ENCODE measurements at places on chromosomes 11 and 22.
A peak's percentile ranks its signal among the peaks of the same experiment; 100 is the strongest.

- DNase-seq, result no peak
Observed at GRCh38 chr22:23243006-23243573, 62.8 kb downstream of the BCR start.

DNA sequence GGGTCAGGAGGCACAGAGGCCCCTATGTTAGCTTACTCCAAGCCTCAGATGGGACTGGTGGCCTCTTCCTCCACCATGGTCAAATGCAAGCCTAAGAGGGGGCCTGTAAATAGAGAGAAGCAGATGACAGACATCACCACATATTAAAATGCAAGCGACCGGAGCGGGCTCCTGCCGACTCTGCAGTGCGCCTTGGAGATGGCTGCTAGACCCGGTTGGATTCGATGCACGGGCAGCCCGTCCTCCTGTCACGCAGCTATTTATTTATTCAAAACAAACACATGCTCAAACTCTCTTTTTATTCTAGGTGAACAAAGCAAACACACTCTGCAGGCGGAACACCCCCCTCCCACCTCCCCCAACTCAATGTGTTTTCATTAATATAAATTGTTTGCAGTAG, 208.0 kb downstream of the DSCAML1 start:
- no peak for DNase-seq

DNA sequence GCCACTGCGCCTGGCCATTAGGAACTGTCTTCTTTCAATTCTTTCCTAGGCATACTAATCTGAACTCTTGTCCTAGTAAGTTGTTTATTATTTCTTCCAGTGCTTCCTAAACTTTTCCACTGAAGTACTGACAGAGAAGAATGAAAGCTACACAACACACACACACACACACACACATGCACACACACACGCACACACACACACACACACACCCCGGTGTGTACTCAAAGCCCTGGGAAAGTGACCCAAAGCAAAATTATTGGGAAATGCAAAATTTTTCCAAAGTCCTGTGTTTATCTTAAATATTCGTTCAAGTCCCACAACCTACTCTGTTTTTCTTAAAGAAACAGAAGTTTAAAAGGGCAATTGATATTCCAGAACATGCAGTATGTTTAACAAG, 19.4 kb upstream of the SIK2 start:
- DNase-seq, result no peak

GRCh38 chr11:59698506-59698905, 15.1 kb downstream of the OR10V1 start:
- no peak for DNase-seq

GRCh38 chr11:15216678-15217077, 102.0 kb downstream of the INSC start:
- DNase-seq, result no peak

- peak; percentile 17 for DNase-seq
Observed at GRCh38 chr11:84292006-84292405, 1005.8 kb upstream of the CCDC90B start.

DNA sequence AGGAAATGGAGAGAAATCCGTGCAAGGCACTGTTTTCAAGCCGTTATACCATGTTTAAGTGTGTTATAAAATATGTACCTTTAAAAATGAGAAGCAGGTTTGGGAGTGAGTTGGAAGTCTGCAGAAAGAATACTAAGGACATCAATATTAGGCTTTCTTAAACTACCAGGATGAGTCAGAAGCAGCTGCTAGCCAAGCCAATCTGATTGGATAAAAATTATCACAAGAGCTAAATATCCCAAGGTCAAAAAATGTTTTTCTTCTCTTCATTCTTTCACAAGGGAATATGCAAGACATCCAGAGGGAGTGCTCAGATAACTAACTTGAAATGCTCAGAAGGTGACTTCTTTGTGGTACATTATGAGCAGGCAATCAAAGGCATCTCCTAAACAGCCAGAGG, 19.3 kb upstream of the CKAP5 start:
- peak; percentile 23 for DNase-seq

- DNase-seq, result no peak
Observed at GRCh38 chr11:111123463-111124398, 121.8 kb upstream of the POU2AF2 start.

DNA sequence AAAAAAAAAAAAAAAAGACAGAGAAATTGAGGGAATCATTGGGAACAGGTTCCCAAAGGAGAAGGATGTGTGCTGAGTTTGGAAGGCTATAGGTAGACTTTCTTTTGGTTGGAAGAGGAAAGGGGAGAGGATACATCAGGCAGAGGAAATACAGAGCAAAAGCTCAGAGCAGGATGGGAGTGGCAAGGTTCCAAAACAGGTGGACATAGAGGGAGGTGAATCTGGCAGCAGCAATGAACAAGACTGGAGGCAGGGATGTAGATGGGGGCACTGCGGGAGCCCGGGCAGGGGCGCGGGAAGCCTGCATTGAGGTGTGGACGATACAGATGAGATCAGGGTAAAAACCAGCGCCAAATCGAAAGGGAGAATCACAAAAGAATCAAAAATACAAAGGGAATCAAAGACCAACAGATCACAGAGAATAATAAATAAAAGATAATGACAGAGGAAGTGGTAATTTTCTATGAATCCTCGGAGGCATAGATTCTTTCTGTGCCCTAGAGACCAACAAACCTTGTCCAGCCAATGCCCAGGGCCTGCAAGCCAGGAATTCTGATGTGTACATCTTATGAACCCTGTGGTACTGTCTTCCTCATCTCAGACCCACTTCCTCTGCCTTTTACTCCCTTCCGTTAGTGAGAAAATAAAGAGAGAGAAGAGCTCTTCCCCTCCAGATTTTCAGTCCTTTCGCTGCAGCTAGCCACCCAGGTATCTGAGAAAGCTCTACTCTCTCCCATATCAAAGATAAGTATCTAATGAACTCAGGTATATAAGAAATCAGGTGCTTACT, 70.3 kb downstream of the SLC1A2 start:
- DNase-seq, result no peak

- DNase-seq, result no peak
Observed at GRCh38 chr11:86673872-86674750, 1.7 kb upstream of the ME3 start.

DNA sequence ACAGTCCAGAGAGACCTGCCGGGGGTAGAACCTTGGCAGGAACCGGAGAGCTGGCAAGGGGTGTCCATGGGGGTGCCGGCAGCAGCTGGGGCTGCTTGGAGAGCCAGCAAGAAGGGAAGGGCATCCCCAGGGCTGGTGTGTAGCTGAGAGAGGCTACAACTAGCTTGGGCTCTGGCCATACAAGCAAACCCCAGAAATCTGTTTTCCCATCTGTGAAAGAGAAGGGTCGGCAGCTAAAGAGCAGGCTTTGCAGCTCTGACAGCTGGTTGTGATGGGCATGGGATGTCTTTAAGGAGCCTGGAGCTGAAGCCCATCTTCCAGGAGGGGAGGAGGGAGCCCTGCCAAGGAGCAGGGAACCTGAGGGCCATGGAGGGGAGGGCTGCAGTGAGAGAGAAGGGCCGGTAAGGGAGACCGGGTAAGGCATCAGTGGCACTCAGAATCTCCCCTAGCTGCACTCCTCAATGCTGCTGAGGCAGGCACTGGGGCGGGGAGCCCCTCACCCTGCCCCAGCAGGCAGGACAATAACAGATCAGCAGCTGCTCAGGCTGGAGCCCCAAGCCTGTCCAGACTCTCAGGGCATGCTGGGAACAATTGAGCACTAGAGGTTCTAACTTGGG, 3.9 kb downstream of the CHST1 start:
- no peak for DNase-seq

DNA sequence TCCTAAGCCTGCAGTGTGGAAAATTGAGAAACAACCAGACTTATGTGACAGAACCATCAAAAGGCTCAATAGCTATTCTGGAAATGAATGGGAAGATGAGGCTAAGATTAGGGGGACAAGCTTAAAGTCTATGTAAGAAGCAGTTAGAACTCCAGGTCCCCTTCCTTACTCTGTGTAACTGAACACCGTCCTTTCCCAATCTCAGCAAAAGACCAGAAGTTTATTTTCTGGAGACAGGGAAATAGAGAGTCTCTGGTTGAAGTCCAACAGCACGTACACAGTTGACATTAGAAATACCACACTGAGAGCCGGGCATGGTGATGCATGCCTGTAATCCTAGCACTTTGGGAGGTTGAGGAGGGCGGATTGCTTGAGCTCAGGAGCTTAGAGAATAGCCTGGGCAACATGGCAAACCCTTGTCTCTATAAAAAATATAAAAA, 93.9 kb downstream of the CD44 start:
- no peak for DNase-seq

DNA sequence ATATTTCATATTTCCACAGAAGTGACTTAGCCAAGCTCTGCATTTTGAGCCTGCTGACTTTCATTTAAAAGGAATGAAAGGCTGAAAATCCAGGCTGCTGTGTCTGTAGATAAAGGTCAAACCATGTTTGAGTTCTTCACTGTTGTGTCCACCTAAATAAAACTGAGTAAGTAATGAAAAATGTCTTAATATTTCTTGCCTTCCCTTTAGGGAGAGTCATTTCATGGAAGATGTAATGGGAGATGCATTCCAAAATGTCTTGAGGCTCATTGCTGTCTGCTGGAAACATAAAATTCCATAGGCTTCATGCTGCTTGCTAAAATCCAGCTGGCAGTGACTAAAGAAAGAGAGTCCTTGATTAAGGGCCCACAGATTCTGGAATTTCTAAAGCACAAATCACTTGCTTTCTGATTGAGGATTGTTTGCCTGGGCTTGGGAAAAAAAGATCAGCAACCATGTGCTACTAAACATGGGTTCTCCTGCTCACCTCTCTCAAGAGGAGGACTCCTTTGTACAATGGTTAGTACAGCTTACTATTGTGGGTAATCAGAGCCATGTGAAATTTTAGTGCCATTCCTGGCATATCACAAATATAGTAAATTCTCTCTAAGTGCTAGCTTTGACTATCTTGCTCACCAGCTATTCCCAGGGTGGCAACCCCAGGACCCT, 56.9 kb downstream of the PANX1 start:
- peak; percentile 88 for DNase-seq

- no peak for DNase-seq
Observed at GRCh38 chr22:39446239-39446721, 10.5 kb upstream of the MGAT3 start.

DNA sequence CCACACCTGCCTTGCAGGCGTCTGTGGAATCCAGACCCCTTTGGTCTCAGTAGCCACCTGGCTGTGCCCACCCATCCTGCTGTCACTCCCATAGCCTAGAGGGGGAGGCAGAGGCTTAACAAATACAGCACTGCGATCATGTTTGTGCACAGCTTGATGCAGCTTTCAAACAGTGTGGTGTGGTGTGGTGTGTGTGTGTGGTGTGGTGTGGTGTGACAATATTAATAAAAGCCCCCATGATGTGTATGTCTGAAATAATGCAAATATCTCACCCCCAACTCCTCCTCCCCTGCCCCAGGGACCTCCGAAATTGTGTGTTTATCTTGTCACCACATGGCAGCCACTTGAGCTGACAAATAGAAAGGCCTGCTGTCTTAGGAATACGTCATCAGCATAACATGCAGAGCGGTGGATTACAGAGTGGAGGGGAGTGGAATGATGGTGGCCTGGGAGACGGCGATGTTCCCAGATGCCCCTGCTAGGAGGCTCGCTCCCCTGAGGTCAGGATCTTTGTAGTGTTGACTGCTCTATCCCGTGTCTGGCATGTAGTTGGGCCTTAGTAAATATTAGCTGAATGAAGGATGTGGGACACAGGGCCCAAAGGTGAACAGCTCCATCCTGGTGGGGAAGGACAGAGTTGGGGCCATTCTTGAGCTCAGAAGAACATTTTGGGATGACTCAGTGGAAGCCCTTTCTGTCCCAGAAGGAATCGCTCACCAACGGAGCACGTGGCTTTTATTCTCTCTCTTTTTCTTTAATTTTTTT, 2.8 kb downstream of the PDXP start:
- peak; percentile 52 for DNase-seq

- DNase-seq, result no peak
Observed at GRCh38 chr11:68136866-68137265, 15.7 kb upstream of the CHKA start.

GRCh38 chr11:16252373-16252772, 104.0 kb downstream of the SOX6 start:
- DNase-seq, result no peak

- no peak for DNase-seq
Observed at GRCh38 chr22:20194681-20195593, 44.1 kb upstream of the CCDC188 start.

- no peak for DNase-seq
Observed at GRCh38 chr22:49657275-49657973, 170.2 kb downstream of the BRD1 start.

DNA sequence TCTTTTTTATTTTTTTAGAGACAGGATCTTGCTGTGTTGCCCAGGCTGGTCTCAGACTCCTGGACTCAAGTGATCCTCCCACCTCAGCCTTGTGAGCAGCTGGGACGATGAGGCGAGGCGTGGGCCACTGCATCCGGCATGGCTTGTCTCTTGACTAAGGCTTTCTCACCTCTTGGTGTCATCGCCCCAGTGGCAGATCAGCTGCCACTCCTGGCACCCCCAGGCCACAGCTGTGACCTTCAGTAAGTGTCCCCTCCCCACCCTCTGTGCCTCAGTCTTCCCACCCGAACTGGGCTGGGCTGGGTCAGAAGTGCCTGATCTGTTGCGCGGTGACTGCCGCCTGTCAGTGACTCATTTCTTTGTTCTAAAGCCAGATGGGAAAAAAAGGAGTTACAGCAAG, 3.6 kb downstream of the SYNGR1 start:
- no peak for DNase-seq

DNA sequence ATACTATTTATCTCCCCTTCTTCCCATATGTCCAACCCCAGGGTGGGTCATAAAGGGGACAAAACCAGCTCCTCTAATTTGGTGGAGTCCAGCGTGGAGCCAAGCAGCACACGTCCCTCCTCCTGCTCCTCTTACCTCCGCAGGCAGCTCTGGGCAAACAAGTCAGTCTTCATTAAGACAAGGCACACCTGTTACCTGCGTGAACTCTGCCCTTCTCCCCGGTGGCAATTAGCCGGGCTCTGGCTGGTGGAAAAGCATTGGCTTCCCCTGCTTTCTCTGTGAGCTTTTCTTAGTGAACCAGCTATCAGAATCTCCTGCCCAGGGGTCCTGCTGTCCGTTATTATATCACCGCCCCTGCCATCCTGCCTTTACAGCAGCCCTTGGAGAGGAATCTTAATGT, 418.7 kb upstream of the CADM1 start:
- no peak for DNase-seq

DNA sequence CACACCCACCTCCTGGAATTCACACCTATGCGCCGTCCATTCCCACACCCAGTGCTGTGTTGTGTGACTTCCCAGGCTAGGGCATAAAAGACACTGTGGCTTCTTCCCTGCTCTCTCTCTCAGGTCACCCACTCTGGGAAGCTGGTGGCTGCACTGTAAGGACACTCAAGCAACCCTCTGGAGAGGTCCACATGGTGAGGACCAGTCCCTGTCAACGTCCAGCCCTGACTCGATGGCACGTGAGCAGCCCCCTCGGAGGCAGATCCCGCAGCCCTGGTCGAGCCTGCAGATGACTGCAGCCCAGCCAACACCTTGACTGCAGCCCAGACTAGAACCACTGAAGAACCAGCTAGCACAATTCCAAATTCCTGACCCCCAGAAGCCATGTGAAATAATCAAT, 16.2 kb downstream of the CBX7 start:
- DNase-seq, result no peak

- no peak for DNase-seq
Observed at GRCh38 chr11:97973352-97973857, 1047.3 kb upstream of the CNTN5 start.
